HEK293T (cell line): ENCODE measurements at places on chromosomes 7 and 10.

DNA sequence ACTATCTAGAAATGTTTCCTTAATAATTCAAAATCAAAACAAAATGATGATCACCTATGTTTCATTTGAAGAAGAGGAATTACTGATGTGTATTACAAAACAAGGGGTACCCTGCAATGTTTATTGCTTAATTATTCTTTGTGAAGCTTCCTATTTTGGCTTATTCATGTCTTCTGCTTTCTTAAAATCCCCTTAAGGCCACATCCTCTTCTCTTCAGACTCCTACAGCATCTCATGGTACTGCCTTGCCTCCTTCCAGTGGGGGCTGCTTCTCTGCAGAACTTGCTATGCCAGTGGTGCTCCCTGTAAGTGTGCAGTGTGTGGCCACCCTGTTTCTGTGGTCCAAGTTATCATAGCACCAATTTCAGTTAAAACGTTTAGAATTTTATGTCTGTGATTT, 35.0 kb downstream of the CCDC146 start:
- DNase-seq: no peak

- DNase-seq: no peak
Observed at GRCh38 chr10:69340695-69341094, 62.4 kb downstream of the HK1 start.

- no peak for DNase-seq
Observed at GRCh38 chr10:77836299-77836820, 90.2 kb downstream of the DLG5 start.

- no peak for DNase-seq
Observed at GRCh38 chr7:40782836-40783235, 648.0 kb downstream of the SUGCT start.

DNA sequence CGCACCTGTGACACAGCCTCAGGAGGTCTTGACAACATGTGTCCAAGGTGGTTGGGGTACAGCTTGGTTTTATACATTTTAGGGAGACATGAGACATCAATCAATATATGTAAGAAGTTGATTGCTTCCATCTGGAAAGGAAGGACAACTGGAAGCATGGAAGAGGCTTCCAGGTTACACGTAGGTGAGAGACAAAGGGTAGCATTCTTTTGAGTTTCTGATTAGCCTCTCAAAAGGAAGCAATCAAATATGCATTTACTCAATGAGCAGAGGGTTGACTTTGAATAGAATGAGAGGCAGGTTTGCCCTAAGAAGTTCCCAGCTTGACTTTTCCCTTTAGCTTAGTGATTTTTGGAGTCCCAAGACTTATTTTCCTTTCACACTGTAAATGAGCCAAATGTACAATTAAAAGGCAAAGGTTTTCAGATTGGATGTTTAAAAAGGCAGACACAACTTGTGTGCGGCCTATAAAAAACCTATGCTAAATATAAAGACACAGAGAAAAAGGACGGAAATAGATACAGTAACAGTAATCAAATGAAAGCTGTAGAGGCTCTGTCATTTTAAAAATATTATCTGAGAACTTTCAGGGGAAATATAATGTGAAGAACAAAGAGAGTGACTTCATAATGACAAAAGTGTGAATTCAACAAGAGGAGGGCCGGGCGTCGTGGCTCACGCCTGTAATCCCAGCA, 65.7 kb upstream of the LANCL2 start:
- DNase-seq: no peak

- DNase-seq: no peak
Observed at GRCh38 chr7:302054-302992, 12.4 kb downstream of the FOXL3 start.

DNA sequence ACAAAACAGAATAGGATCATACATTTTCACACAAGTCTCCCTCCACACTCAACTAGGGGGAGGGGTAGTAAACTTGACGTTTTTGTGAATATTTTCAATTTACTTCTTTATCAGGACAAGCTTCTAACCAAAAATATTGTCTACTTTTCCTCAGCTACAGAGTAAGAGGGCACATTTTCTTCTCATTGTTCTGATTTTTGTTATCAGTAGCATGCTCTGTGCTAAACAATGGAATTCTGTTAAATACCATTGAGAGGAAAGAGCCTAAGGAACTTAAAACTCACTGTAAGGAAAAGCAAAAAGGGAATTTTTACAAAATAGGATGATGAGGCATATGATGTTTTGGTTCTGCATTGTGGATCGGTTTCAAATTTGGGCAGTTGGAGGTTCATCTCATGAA, 41.2 kb downstream of the ANLN start:
- DNase-seq: no peak

- DNase-seq: no peak
Observed at GRCh38 chr7:94178230-94178629, 174.1 kb upstream of the BET1 start.

DNA sequence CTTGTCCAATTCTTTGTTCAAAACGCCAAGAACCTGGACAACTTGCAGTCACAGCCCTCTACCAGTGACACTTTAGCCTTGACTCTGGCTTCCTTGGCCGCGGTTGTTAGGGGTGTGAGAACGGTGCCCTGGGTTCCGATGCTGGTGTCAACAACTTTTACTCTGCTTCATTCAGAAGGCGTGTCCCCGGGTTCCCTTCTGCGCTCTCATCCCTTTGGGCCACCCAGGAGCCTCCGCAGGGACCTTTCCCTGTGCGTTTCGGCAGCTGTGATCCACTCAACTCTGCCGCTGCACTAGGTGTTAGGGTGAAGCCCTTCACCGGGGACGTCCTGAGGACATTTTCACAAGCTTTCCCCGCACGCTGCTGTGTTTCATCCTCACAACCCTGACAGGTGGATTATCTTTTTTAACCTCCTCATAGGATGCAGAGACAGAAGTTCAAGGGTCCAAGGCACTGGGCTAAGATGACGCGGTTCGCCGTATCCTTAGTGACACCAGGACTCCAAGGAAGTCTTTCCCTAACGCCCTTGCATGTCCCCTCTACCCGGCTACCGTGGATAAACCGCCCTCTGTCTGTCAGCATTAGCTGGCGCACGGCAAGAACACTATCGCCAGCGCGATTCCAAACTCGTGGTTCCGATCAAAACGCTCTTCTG, 133.5 kb upstream of the SHH start:
- DNase-seq: no peak

- no peak for DNase-seq
Observed at GRCh38 chr10:11004144-11005077, 13.3 kb upstream of the CELF2 start.

DNA sequence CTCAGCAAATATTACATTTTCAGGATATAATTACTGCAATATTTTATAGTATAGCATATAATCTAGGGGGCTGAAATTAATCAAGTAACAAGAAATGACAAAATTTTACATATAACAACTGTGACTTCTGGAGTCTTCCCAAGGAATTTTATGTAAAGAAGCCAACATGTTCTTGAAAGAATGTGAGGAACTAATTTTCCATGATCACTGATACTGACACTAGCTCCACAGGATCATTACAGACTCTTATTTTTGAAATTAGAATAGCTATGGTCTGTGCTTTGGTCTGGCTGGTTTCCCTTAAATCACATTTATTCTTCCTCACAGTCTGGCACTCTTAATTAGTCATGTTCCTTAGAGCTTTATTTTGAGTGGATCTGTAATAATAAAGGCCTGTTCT, 267.7 kb upstream of the SEMA3A start:
- DNase-seq: no peak

GRCh38 chr10:22334414-22335172, 10.7 kb upstream of the SPAG6 start:
- DNase-seq: no peak

DNA sequence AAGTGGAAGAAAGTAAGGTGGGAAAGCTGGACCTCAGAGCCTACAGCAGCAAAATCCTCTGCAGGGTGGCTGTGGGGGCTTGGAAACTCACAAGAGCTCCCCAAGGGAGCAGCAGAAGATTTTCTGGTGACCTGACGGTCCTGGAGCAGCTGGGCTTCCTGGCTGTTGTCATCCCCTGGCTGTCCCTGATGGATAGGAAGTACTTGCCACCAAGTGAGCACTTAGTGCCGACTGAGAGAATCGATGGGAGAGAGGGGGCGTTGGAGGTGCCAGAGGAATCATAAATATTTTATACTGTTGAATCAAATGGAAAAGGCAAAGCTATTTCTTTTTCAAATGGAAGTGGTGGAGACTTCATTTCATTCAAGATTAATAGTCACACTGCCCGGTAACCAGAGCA, 167.1 kb upstream of the ITGB1 start:
- DNase-seq: no peak

GRCh38 chr10:69638642-69639041, 8.6 kb downstream of the FAM241B start:
- DNase-seq: no peak

DNA sequence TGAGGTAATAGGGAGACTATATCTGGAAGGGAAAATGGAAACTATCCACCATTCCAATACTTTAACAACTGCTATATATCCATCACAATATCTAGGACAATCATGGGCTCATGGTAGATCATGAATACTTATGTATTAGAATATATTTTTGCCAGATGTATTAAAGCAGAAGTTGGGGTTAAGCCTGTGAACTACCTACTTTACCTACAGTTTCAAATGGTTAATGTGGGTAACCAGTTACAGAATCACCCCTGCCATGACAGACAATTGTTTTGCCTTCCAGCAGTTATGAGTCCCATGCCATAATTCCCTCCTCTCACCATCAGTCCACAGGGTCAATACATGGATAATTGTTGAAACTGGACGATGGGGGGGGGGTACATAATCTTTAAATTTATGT, 29.9 kb upstream of the RAPGEF5 start:
- no peak for DNase-seq

DNA sequence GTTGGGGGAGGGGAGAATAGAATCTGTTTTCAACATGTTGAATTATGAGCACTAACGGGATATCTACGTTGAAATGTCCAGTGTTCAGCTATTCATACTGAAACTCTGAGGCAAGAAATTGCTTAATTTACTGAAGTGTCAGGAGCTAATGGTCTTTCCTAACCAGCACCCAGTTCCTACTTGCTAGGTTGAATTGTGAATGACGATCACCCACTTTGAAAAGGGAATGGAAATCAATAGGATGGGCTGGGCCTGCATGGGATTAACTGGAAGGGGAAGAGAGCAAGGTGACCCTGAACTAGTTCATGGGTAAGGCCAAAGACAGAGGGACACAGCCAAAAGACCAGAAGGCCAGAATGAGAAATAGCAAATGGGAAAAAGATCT, 51.3 kb downstream of the HIPK2 start:
- DNase-seq: no peak

DNA sequence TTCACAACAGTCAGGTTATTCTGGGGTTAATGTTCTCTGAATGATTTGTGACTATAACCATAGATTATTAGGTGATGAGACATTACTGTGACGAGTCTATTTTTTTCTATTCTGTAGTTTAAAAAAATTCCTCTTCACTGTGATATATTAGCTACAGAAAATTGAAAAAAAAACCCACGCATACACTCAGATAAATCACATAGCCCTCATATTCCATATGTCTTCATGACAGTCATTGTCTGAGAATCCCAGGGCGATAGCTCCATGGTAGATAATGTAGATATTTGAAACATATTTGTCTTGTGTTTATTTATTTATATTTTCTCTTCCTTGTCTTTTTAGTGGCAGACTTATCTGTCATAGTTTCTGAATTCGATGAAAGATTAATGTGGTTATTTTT, 110.0 kb downstream of the CAMK1D start:
- no peak for DNase-seq

GRCh38 chr10:19469521-19469920, 346.7 kb upstream of the PLXDC2 start:
- no peak for DNase-seq

DNA sequence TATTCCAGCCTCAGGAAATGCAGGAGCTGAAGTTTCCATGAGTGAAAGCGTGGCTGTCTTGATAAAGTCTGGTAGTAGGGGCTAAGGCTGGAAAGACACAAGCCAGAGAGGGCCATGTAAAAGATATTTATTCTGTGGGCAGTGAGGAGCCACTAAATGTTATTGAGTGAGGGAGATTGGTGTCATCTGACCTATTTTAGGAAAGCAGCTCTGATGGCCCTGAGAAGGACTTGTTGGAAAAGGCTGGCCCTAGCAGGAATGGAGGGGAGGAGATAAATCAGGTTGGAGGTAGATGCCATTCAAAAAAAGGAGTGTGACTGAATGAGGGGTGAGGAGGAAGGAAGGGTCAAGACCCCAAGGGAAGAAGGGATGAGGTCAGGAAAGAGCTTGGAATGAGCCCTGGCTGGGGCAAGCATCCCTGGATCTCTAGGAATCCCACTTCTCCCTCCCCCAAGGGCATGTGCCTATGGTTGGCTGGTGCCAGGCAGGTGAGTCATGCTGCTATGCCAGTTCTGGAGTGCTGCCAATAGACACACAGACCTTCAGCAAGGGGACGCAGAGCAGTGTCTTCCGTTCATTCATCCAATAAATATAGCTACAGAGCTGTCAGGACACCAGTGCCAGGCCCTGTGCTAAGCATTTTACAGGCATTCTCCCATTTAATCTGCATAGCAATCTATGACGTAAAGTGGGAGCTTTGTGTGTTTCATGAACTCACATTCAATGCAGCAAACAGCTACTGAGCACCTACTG, 2.0 kb downstream of the ANKRD2 start:
- DNase-seq: no peak

GRCh38 chr7:97024209-97025129, at the start of gene DLX5:
TSS of gene DLX5 (minus strand) at chr7:97024831. CDS start at chr7:97024623, 208 bp downstream.
- DNase-seq: peak; percentile 53

GRCh38 chr7:6161463-6162330, 110.7 kb downstream of the CYTH3 start:
- no peak for DNase-seq

- DNase-seq: no peak
Observed at GRCh38 chr10:49690698-49691356, 11.4 kb downstream of the C10orf53 start.

GRCh38 chr10:76657337-76658012, 980.1 kb downstream of the KCNMA1 start:
- DNase-seq: no peak

- DNase-seq: no peak
Observed at GRCh38 chr7:79185605-79186004, 267.9 kb downstream of the MAGI2 start.

DNA sequence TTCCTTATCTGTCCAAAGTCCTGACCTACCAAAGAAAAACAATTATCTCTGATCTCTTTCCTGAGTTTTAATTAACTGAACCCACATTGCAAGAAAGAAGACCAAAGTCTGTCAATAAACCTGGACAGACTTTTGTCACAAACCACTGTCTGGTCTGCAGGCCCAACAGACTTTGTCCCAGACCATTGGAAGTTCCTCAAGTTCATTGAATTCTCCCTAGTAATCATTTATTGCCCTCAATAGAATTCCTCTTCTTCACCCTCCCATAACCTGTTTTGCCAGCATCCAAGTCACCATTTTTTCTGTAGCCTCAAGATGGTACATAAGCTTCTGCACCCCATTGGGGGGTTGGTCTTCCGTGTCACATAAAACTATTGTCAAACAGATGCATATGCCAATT, 3.9 kb upstream of the DNMBP start:
- DNase-seq: no peak
